ENCODE measurements at places on chromosomes 12 and 14.
A peak's percentile ranks its signal among the peaks of the same experiment; 100 is the strongest.

GRCh38 chr12:50926415-50926814, 25.9 kb upstream of the HIGD1C start:
- DNase-seq = no peak

GRCh38 chr12:40793471-40793870, 101.2 kb downstream of the CNTN1 start:
- DNase-seq = no peak

DNA sequence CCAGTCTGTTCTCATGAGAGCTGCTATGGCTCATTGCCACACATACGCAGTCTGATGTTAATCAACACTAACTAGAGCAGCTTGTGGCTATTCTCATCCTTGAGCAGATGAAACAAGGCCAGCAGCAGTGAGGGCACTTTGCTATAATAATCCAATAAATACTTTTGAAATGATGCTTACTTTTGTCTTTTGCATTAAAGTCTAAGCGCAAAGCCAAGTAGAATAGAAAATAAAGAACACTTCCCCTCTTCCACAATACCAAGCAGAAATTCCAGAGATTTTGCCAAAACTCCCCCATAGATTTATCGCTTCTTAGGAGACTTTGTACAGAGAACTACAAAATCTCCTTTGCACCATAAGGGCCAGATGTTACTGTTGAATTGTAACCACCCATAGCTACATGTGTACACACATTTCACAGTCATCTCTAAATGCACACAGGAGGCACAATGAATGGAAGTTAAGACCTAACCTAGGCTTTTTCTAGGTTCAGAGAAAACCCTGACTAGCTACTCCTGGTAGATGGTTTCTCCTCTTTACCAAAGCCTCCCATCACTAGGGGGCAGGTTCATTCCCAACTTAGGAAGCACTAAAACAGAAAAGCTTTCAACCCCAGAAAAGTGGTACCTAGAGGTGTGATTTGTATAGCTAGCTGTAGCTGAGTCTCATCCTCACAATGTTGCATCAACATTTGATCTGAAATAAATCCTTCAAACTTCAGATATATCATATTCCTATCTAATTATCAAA, 119.3 kb downstream of the HMGA2 start:
- DNase-seq = no peak

- DNase-seq = no peak
Measured at GRCh38 chr12:123995023-123995748, 22.2 kb downstream of the ZNF664 start.

GRCh38 chr14:94532447-94532846, 23.2 kb upstream of the SERPINA12 start:
- no peak for DNase-seq

DNA sequence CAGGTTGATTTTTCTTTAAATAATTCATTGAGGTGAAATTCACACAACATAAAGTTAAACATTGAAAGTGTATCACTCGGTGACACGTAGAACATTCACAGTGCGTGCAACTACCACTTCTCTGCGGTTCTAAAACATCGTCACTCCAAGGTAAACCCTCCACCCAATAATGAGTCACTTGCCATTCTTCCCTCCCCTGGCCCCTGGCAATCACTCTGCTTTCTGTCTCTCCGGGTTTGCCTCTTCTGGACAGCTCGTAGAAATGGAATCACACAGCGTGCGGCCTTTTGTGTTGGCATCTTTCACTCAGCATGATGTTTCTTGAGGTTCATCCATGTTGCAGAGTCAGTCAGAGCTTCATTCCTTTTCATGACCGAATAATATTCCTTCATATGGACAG, 18.9 kb downstream of the FZD10 start:
- DNase-seq = no peak

- no peak for DNase-seq
Measured at GRCh38 chr14:59474172-59474571, 9.0 kb upstream of the GPR135 start.

- peak; percentile 41 for DNase-seq
Measured at GRCh38 chr12:113933201-113933786, 32.8 kb downstream of the RBM19 start.

DNA sequence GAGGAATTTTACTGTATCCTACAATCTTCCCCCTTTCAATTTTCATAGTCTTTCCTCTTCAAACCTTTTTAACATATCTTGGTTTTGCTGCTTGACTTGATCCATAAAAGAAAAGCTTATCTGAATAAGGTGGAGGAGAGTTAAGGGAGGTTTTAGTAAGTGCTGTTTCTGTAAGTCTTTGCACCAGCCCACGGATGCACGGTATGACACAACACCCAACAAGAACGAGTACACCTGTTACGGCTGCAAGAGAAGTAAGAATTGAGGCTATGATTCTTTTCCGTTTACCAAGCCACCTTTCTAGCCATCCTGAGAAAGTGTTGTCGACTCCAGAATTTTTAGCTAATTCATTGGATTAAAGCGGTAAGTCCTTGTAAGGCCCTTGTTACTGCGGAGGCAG, 26.1 kb upstream of the CPNE8 start:
- DNase-seq = no peak

DNA sequence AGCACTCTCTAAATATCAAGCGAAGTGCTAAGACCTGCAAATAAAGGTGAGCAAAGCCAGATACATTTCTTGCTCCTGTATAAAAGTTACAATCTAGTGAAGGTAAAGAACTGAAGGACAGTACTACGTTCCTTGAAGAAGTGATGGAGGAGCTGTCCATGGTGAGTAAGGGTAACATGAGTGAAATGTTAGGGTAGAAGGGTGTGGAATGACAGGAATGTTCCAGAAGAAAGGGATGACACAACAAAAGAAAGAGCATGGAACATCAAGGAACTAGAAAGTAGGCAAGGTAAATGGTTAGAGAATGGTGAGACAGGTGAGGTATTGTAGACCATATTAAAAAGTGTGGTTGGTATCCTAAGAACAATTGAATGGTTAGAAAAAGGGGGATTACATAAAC, 272.4 kb downstream of the ACSS3 start:
- DNase-seq = no peak

GRCh38 chr12:54182981-54183380, 5.8 kb downstream of the SMUG1 start:
- DNase-seq = no peak

GRCh38 chr14:32394038-32394437, 64.9 kb downstream of the AKAP6 start:
- DNase-seq = no peak

- DNase-seq = no peak
Measured at GRCh38 chr14:55624913-55625312, 44.9 kb downstream of the KTN1 start.

- no peak for DNase-seq
Measured at GRCh38 chr14:66824251-66824650, 316.3 kb downstream of the GPHN start.

- no peak for DNase-seq
Measured at GRCh38 chr12:111076611-111077451, 156.5 kb upstream of the MYL2 start.

- DNase-seq = no peak
Measured at GRCh38 chr12:6340745-6341416, 995 bp downstream of the TNFRSF1A start.

- no peak for DNase-seq
Measured at GRCh38 chr14:80618751-80619329, 322.7 kb downstream of the CEP128 start.

Measured in psoas muscle (tissue), 8 donors.